ENCODE measurements at places on chromosomes 16 and 17.

DNA sequence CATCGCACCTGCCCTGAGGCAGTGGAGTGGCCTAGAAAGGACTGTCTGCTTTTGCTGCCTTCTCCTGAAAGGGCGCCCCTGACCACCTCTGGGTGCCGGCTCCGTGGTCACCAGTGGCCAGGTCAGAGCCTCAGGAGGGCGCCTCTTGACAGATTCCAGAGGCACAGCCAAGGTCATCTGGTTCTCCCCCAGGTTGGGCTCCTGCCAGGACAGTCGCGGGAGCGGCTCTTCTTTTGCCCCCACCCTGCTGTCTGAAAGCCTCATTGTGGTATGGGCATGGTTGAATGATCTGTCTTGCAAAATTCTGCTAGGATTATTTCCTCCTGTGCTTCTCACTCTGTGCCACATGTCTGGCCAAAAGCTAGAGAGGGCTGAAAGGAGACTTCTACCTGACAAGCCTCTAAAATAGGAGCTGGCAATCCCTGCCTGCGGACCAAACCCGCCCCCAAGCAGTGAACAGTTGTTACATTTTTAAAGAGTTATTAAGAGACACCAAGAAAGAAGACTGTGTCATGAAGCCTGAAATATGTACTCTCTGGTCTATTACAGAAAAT, 82.8 kb downstream of the SNX29 start:
- DNase-seq = no peak

- no peak for DNase-seq
These were observed 68.9 kb downstream of the USP31 start for GRCh38 chr16:23080329-23080728.

GRCh38 chr16:79263425-79263824, 337.1 kb downstream of the MAF start:
- no peak for DNase-seq

- DNase-seq = no peak
These were observed 52.1 kb downstream of the USP10 start for GRCh38 chr16:84751947-84752346.

DNA sequence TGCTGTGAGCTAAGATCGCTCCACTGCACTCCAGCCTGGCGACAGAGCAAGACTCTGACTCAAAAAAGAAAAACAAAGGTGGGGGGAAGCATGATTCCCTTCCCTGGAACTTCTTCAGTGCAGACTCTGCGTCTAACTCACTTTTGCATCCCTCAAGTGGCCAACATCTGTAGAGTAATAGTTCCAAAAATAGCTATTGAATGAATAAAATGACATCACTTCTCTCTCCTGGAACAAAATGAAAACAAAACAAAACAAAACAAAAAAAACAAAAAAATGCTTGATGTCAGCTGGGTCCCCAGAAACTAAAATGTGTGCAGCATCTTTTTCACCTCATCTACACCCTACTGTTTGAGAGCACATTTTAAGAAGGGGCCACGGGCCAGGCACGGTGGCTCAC, 197.7 kb upstream of the NOG start:
- DNase-seq = no peak

- DNase-seq = no peak
These were observed 5.0 kb upstream of the FTSJ3 start for GRCh38 chr17:63832455-63832854.

- DNase-seq = no peak
These were observed 52.3 kb upstream of the ARL6IP1 start for GRCh38 chr16:18853694-18854093.

GRCh38 chr17:62405451-62405850, 18.2 kb upstream of the METTL2A start:
- no peak for DNase-seq

DNA sequence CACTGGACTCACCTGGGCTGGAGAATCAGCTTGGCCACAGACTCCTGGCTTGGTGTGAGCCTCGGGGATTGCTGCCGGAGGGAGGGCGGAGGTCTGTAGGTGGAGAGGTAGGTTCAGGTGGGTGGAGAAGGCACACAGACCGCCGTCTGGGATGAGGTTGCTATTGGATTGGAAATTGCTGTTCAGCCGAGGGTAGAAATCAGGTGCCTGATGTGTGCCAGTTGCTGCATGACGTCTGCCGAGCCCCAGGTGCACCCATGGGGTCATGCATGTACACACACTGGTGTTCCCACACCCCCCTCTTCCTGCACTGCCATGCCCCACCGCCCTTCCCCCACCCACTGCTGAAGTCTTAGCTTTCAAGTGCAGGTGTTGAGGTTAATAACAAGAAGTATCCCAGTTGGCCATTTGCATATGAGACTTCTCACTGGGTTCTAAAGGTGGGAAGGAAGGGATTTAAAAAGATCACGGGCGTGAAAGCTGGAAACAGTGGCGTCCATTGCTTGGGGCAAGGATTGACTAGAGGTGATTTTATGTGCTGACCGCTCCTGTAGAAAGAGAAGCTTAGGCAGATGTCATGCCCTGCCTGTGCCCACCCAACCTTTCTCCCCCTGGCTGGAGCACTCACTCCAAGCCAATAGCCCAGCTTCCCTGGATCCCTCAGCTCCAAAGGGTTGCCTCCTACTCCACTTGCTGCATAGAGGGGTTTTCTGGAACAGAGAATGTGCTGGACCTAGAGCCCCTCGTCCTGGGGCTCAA, 193.6 kb downstream of the CCDC182 start:
- no peak for DNase-seq

GRCh38 chr17:73693071-73693470, 48.8 kb upstream of the SDK2 start:
- no peak for DNase-seq

- DNase-seq = no peak
These were observed 837 bp upstream of the PER1 start for GRCh38 chr17:8153031-8153451.

DNA sequence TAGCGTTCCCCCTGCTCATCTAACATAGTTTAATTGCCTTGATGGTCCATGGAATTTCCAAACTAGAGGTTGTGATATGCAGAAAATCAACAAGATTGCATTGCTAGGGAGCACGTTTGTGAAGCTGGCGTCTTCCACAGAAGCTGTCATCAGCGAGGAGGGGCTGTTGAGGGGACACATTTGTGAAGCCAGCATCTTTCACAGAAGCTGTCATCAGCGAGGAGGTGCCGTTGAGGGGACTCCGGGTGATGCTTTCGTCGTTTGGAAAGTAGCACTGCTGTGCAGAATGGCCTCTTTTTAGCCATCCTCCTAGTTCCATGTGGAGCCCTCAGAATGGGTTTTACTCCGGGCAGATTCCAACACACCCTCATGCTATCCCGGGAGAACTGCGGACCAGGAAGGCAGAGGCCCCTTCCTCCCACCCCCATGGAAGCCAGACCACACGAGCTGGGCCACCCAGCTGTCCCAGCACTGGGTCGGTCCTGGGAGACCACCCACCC, 119.6 kb upstream of the CHMP6 start:
- DNase-seq = no peak

- DNase-seq = no peak
These were observed 61.6 kb downstream of the TNFRSF13B start for GRCh38 chr17:16910341-16910740.

GRCh38 chr16:339680-340079, 12.8 kb downstream of the AXIN1 start:
- DNase-seq = no peak

DNA sequence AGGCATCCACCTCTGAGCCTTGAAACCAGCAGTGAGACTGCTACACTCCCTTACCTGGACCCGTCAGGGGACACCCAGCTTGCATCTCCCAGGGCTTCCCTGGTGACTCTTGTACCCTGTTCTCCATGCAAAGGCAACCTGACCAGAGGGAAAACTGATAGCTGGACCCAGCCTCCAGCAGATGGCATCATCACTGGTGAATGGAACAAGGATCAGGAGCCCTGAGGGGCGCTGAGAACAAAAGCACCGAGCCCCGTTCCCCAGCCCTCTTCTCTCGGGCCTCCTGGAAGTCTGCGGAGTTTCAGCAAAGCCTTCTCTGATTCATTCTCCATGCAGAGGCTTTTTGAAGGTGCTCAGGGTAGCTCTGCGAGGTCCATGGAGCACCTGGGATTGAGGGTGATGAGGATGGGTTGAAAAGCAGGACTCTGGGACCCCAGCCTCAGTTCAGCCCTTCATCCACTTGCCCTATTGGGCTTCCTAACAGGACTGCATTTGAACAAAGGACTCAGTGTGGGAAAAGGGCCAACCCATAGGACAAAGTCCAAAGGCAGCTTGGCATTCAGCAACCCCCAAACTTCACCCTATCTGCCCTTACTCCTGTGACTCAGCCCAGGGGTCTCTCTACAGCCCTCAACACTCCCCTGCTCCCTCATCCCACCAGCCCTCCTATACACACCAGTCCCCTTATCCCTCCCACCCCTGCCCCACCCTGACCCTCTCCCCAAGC, 45.0 kb upstream of the LHX1 start:
- no peak for DNase-seq

DNA sequence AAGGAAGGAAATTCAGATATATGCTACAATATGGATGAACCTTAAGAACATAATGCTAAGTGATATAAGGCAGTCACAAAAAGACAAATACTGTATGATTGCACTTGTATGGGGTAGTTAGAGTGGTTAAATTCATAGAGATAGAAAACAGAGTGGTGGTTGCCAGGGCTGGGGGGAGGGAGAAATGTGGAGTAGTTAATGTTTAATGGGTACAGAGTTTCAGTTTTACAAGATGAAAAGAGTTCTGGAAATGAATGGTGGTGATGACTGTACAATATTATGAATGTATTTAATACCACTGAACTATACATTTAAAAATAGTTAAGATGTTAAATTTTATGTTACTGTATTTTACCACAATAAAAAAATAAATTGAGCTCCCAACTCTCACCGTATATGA, 157.9 kb downstream of the TOX3 start:
- no peak for DNase-seq

DNA sequence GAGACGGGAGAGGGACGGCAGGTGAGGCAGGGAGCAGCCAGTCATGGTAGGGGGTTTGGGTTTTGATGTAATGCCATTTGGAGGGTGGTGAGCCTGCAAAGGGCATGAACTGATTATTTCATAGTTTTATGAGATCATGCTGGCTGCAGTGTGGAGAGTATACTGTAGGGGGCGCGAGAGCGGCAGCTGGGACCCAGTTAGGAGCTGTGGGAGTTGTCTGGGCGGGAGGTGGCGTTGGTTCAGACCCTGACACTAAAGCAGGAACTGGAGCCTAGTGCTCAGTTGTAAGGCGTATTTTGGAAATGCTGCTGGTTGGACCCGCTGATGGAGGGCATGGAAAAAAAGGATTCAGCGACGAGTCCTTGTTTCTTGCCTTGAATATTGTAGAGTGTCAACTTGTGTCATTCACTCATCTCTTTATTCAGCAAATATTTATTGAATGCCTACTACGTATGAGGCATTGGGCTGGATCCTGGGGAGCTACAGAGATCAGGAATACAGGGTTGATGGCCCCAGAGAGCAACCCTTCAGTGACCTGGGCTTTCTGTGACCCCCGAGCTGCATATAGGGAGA, 23.7 kb upstream of the KDM8 start:
- DNase-seq = peak; percentile 96

DNA sequence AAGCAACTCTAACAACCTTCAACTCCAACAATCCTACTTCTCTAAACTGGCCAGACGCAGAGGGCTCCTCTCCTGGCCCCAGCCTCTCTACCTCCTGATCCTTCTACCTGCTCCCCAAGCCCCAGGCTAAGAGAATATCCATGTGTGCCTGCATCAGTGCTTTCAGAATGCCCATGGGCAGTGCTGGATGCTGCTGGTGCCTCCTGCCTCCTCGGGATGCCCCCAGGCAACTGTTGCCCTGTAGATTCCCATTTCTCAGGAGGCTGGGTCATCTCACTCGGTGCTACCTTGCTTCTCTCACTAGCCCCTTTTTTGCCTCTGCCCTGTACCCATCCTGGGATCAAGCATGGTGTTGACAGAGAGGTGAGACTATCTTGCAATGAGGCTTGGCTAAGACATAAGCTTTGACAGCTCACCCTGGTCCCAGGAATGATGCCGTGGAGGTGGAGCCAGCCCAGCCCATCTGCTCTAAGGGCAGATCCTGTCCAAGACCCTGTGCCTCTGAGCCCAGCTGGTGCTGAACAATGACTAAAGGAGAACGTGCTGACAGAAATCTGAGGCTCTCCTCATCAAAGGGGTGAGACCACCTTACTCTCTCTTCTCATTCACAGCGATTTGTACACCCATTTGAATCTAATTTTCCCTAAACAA, 19.4 kb upstream of the SUPT4H1 start:
- no peak for DNase-seq

- DNase-seq = no peak
These were observed 22.0 kb downstream of the GOSR2 start for GRCh38 chr17:46944931-46945330.

- peak; percentile 49 for DNase-seq
These were observed at the start of gene USP43 for GRCh38 chr17:9644910-9645751. TSS of gene USP43 (plus strand) at chr17:9645517. CDS start at chr17:9645633, 116 bp downstream.

DNA sequence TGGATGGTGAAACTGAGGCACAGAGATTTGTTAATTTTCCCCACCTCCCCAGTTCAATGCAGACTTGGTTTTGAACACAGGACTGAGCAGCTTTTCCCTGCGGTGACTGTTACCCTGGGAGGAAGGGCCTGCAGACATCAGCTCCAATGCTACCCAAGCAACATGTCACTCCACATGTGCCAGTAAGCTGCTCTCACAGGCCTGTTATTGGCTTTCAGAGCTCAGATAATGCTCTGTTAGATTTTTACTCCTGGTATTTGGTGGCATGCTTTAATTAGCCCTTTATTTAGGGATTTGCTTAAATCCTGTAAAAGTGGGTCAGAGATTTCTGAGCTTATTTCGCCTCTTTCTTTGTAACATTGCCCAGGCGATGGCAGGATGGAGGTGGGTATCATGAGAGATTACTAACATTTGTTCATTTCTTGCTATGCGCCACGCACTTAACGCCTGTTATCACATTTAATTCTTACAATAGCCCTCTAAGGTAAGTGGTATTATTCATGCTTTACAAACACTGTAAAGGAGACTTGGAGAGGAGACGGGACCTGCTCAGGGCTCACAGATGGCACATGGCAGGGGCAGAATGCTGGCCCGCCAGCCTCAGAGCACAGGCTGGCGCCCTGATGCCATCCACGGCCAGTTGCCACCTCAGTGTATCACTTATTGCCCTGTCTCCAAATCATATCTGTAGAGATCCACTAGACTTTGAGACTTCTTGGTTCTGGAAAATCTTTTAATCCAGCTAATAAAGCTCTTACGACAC, 84.0 kb upstream of the CACNG5 start:
- no peak for DNase-seq

- no peak for DNase-seq
These were observed 1.4 kb downstream of the TEN1 start for GRCh38 chr17:75980188-75981018.

DNA sequence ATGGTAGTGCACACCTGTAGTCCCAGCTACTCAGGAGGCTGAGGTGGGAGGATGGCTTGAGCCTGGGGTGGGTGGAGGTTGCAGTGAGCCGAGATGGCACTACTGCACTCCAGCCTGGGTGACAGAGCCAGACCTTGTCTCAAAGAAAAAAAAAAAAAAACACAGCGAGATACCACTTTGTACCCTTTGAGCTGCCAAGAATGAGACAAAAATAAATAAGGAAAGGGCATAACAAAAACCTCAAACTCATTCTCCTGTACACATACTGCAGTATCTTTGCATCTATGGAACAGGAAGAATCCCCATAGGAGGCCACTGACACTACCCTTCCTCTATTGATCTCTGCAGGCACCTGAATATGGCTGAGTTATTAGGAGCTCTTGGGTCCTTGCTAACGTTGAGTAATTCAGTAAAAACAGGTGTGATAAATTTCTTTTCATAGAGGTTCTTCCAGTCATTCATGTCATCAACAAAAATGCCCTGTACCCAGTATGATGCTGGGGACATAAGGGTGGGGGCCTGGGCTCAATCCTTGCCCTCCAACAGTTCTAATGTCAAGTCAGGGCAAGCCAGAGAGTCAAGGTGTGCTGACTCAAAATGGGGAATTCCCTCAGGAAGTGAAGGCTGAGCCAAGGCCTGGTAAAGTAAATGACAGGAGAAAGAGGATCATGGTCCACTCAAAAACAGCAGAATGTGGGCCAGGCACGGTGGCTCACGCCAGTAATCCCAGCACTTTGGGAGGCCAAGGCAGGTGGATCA, 26.9 kb downstream of the RANBP10 start:
- no peak for DNase-seq

Measured in stimulated activated CD8-positive, alpha-beta memory T cell treated with anti-CD3 and anti-CD28 coated beads, Interleukin-4, amount 100 ng/mL, for 48 hours (primary cell).